ENCODE measurements at places on chromosomes 5 and 9. TPM values are rescaled to one million over a fixed set of nuclear protein-coding genes. Genes with fewer than 3 reads are reported as not detected.

DNA sequence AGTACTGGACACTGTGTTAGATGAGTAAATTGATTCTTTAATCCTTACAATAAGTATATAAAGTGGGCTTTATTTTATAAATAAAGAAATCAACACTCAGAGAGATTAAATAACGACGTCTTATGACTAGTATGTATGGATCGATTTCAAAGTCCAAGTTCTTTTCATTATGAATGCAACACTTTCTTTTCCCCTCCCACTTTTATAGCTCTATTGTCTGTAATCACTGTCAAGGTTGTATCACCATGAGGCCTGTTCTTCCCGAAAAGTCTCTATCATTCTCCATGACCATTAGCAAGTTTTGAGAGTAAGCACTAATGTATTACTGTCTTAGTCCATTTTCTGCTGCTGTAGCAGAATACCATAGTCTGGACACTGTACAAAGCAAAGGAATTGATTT is 228.4 kb downstream of the TLR4 start:
- H3K36me3 ChIP-seq = no peaks in the 10 kb centered on the region
- H3K27me3 ChIP-seq = no peaks in the 10 kb centered on the region
- H3K27ac ChIP-seq = no peak overlapping the region
- no peak overlapping the region for H3K4me3 ChIP-seq
- H3K4me1 ChIP-seq = no peaks in the 10 kb centered on the region

DNA sequence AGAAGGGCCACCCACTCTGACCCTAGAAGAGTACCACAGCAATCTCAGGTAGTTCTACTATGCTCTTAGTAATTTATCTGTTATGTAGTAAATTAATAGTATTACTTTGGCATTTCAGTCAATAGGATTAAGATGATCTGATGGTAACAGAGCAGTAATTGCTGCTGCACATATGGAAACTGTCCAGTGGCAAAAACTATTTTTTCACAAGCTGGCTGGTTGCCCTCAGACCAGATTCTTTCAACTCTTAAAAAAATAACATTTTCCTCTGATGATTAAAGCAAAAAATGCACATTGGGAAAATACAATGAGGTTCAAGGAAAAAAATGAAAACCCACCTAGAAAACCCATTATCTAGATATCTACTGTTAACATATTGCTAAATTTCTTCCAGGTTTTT is 19.7 kb downstream of the GLRA1 start:
- H3K36me3 ChIP-seq = no peaks in the 10 kb centered on the region
- H3K27me3 ChIP-seq = peaks cover 12% of the 10 kb centered on the region
- DNase-seq = no peak
- H3K27ac ChIP-seq = no peak overlapping the region

DNA sequence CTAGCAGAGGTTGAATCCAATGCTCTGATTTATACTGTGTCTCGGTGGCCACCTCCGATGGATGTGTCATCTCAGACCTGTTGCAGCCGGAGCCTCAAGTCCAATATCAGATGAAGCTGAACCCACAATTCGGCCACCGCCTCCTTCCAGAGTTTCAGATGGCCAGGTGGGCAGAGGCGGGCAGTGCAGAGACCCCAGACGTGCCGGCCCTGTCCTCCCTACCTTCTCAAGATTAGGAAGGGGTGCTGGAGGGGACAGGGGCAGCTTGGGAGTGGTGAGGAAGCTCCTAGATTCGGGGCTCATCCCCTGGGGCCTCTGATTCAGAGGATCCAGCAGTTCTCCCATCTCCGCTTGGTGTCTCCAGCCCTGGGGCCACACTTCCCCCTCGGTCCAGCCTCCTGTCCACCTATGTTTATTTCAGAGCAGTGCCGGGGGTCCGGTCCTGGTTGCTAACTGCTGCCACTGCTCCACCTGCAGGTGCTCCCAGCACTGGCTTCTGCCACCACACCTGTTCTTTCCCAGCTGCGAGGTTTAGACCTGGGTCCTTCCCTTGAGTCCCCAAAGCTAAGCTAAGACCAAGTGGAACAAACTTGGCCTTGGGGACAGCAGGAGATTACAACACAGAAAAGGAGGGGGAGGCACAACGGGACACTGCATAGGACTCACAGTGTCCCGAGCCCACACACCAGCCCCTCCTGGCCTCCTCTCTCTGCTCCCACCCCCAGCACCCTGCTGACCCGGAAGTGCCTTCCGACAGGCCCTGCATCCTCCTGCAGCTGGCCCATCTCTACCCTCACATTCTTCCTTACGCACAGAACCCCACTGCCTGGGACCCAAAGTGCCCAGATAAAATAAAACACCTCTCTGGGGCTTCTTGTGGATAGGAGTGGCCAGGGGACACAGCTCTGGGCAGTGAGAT is 81.6 kb downstream of the NTNG2 start:
- no peak overlapping the region for H3K4me3 ChIP-seq
- no peak overlapping the region for H3K27ac ChIP-seq
- no peaks in the 10 kb centered on the region for H3K4me1 ChIP-seq
- peaks cover 26% of the 10 kb centered on the region for H3K27me3 ChIP-seq
- DNase-seq = no peak

- no peaks in the 10 kb centered on the region for H3K27me3 ChIP-seq
- no peak overlapping the region for H3K4me3 ChIP-seq
- no peaks in the 10 kb centered on the region for H3K36me3 ChIP-seq
- no peaks in the 10 kb centered on the region for H3K4me1 ChIP-seq
- H3K27ac ChIP-seq = no peak overlapping the region
- no peak for DNase-seq
Observed at GRCh38 chr5:52468976-52469375, 318.7 kb upstream of the ITGA1 start.

Gene ADAMTS19
- total RNA-seq = not detected

Gene NTNG2
- not detected for total RNA-seq

Gene HDHD3
- 44.0 TPM for total RNA-seq

Data from PC-9 (cell line).